ENCODE measurements at places on chromosomes 11 and 22.

GRCh38 chr22:30212996-30213441 lies 33.5 kb downstream of the LIF start:
- no peak for DNase-seq

DNA sequence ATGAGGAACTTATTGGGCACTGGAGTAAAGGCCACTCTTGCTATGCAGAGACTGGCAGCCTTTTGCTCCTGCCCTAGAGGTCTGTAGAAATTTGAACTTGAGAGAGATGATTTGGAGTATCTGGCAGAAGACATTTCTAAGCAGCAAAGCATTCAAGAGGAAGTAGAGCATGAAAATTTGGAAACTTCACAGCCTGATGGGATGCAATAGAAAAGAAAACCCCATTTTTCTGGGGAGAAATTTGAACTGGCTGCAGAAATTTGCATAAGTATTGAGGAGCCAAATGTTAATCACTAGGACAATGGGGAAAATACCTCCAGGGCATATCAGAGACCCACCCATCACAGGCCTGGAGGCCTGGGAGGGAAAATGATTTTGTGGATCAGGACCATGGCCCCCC lies 29.9 kb upstream of the CD44 start:
- DNase-seq, result no peak

DNA sequence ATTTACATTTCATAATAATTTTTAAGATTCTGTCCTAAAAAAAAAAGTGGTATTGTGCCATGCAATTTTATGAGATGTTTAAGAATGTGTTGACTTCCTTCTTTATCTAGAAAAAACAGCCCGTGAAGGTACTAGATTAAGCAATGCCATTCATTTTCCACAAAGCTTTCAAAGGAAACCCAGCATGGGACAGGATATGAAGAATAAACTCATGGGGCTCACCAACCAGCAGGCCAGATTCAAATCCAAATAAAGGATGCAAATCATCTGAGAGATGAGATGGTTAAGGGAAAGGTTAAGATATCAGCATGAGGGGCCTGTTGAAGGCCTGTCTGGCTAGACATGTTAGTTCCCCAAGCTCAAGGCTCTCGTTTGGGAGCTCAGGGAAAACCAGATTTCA lies 199.1 kb downstream of the SWAP70 start:
- no peak for DNase-seq

GRCh38 chr11:35242412-35243242 lies 103.7 kb downstream of the CD44 start:
- no peak for DNase-seq

DNA sequence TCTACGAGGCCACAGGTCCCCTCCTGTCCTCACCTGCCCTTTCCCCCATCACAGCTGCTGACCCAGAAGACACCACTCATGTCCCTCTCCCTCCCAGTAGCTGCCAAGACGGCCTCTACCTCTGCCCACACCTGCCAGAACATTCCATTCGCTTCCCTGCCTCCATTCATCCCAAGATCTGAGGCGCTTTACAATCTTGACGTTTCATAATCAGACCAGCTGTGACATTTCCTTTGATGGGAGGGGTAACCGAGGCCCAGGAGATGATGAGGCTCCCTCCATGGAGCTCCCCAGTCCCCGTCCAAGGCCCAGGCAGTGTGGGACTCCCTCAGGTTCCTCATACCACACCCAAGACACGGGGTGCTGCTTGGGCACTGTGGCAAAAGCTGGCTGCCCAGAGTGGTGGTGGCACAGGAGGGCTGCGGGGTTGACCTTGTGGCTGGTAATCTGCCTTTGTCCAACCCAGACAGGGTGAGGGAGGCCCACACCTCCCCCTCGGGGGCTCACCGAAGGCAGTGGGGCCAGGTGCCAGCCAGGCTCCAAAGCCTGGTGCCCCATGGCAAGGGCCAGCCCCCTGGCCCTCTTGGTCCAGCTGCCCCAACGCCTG lies 17.3 kb downstream of the PHLDA2 start:
- no peak for DNase-seq

GRCh38 chr11:80841675-80842074 lies 1400.8 kb upstream of the TENM4 start:
- no peak for DNase-seq

GRCh38 chr11:92880381-92880780 lies 89.1 kb upstream of the MTNR1B start:
- DNase-seq, result no peak

DNA sequence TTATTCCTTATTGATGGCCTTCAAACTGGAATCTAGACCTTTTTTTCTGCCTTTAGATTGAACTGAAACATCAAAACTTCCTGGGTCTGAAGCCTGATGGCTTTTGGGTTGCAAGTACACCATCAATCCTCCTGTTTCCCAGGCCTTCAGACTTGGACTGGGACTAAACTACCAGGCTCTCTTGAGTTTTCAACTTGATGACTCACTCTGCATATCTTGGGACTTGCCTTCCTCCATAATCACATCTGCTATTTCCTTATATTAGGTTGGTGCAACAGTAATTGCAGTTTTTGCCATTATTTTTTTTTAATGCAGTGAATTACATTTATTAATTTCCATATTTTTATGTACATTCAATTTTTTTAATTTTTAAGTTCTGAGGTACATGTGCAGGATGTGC lies 7.0 kb downstream of the OR51B5 start:
- DNase-seq, result no peak

GRCh38 chr11:94926698-94927237 lies 46.6 kb downstream of the CWC15 start:
- DNase-seq, result no peak
